ENCODE measurements at places on chromosomes 5 and 9.

DNA sequence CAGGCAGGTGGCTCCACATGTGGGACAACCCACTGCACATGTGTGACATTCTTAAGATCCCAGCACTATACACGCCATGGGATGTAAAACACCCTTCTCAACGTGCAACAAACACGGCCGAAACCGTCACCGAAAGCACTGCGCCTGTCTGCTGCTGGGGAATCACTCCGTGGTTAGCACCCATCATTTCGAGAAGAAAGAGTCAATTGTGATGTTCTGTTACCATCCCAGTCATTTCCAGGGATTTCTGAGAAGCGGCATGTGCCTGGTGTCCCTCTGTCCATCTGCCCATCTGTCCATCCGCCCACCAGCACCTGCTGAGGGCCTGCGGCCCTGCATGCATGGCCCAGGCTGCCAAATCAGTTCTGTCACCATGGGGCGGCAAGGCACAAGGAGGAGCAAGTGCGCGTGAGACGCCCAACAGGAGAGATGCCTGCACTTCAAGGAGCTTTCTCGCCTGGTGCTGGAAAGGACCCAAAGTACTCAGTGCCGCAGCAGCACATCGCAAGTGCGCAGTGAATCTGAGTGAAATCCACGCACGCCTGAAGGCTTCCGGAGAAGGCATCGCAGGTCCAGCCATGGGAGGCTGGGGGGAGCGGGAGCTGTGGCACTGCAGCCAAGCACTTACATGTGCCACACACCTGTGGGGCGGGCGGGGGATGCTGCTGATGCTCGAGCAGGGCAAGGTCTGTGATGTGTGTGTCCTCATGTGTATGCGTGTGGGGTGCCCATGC is 38.0 kb downstream of the VAV2 start:
- DNase-seq: no peak

GRCh38 chr5:6280425-6281100 is 97.8 kb downstream of the MED10 start:
- no peak for DNase-seq

- no peak for DNase-seq
Observed at GRCh38 chr5:32090026-32090754, 83.9 kb downstream of the GOLPH3 start.

DNA sequence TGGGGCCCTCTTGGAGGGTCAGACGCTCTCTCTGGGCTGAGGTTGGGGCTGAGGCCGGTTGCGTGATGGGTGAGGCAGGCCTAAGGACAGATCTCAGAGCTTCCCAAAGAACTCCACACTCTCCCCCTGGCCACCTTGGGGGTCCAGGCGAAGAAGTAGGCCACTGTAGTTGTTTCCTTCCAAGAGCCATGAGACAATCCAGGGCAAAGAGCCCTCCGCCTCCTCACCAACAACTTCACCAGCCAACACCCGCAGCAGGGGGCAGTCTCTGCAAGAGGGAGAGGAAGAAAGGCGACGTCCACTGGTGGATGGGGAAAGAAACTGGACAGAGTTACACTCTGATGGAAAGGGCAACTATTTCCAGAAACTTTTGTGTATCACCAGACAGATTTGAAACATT is 10.7 kb downstream of the SLC35A4 start:
- DNase-seq: no peak

GRCh38 chr9:72349911-72350310 is 15.1 kb downstream of the ZFAND5 start:
- no peak for DNase-seq

GRCh38 chr5:98784411-98784810 is 10.9 kb downstream of the RGMB start:
- DNase-seq: no peak

- DNase-seq: no peak
Observed at GRCh38 chr5:80757290-80757689, 102.5 kb upstream of the DHFR start.

- DNase-seq: no peak
Observed at GRCh38 chr5:90546216-90546837, 12.3 kb upstream of the ADGRV1 start.

GRCh38 chr5:132342291-132343180 is 27.0 kb upstream of the SLC22A5 start:
- no peak for DNase-seq

GRCh38 chr5:43195670-43196265 is 3.7 kb downstream of the NIM1K start:
- DNase-seq: no peak

GRCh38 chr5:125214080-125214479 is 467.6 kb upstream of the ZNF608 start:
- no peak for DNase-seq

DNA sequence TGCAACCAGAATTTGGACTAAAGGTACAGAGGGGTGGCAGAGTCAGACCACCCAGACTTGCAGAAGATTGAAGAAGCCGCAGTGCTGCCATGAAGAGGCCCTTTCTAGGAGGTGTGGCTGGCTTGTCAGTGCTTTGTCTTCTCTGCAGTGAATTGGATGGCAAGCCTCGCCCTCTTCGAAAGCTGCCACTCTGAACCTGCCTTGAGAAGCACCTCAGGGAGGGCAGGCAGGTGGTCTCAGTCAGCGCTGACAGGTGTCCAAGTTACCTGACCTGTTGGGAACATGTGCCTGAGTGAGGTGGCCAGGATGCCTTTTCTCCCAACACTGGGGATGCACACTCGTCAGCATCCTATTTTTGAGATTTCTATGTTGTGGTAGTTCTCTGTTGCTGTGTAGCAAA is 6.2 kb downstream of the TENT4A start:
- no peak for DNase-seq

GRCh38 chr9:128927731-128928411 is 7.1 kb downstream of the PHYHD1 start:
- DNase-seq: peak; percentile 50

DNA sequence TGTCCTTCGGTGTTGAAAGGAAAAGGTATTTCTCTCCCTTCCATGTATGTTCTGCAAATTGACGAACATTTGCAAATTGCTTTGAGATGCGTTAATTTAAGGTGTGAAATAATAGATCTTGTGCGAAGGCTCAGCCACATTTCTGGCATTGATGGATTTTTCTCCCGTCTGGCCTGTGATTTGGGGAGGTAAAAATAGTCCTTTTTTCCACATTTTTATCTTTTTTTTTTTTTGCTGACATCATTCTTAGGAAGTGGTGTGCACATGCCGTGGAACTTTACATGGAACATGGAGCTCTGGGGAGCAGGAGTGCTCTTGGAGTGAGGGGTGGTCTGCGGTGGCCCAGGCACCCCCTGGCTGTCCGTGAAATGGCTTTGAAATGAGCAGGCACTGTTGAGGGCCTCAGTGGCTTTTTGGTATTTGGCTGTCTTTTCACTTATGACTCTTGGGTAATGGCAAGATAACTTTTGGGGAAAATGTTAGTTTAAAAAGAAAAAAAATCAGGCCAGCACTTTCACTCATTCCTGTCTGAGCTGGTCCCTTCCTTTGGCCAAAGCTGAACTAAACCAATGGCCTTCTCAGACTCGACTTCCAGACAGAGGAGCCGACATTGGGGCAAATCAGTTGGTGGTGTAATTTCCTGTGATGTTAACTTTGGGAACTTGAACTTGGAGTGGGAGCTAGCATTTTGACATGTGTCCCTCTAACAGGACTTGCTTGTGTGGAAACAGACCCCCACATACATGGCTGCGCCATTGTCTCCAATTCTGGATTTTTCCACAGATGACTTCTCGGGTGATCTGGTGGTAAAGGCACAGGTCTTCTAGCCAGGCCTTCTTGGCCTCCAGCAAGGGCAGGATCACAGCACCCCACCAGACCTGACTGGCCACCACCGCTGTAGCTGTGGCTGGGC is 4.2 kb downstream of the NEK6 start:
- no peak for DNase-seq

GRCh38 chr5:91125916-91126315 is 257.2 kb downstream of the ARRDC3 start:
- peak; percentile 15 for DNase-seq

DNA sequence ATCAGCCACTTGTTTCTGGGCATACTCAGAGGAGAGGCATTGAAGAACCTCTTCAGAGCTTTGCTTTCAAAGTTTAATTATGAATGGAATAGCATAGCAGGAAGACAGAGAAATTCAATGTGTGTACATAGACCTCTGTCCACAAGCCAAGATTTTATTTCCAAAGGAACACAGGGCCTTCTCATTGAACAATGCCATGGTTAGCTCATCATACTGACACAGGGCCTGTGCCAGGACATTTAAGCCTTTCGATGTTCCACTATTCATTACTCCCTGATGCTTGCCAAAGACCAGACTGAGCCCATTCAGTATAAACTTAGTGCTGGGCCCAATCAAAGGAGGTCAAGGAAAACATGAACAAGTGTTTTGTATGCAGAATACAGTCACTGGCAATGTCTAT is 280.8 kb downstream of the FBXL17 start:
- no peak for DNase-seq

- no peak for DNase-seq
Observed at GRCh38 chr9:8160787-8161186, 361.2 kb upstream of the DMAC1 start.

GRCh38 chr5:53463909-53464621 is 16.4 kb upstream of the FST start:
- DNase-seq: no peak

GRCh38 chr9:91995000-91995655 is 45.1 kb upstream of the ROR2 start:
- DNase-seq: no peak

- DNase-seq: peak; percentile 39
Observed at GRCh38 chr9:35826071-35826701, 2.3 kb downstream of the FAM221B start.

- no peak for DNase-seq
Observed at GRCh38 chr9:135252980-135253304, 165.5 kb downstream of the OLFM1 start.

DNA sequence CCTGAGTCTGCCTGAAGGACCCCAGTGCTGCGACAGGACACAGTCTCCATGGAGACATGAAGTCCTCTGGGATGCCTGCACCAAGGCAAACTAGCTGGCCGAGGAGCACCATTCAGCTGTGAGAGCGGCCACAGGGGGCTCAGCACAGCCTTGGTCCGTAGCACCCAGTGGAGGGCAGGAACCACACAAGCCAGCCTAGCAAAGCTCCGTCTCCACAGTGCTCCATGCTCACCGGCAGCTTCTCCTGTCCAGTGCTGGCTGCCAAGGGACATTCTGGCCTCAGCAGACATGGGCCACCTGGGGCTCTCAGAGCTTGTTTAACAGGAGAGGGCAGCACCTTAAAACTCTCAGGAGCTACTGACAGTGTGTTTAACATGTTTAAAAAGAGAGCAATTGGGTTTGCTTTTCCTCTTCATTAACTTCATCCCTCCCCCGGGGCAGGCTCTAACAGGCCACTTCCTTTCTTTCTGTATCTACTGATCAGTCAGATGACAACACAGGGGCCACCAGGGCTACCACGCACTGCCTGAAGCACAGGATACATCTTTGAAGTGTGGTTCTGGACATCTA is 57.0 kb downstream of the SECISBP2 start:
- no peak for DNase-seq

- no peak for DNase-seq
Observed at GRCh38 chr9:101587332-101588043, 7.3 kb downstream of the PPP3R2 start.

GRCh38 chr5:58759745-58760144 is 176.9 kb downstream of the RAB3C start:
- DNase-seq: no peak

- no peak for DNase-seq
Observed at GRCh38 chr5:159163701-159164046, 45.7 kb downstream of the RNF145 start.

DNA sequence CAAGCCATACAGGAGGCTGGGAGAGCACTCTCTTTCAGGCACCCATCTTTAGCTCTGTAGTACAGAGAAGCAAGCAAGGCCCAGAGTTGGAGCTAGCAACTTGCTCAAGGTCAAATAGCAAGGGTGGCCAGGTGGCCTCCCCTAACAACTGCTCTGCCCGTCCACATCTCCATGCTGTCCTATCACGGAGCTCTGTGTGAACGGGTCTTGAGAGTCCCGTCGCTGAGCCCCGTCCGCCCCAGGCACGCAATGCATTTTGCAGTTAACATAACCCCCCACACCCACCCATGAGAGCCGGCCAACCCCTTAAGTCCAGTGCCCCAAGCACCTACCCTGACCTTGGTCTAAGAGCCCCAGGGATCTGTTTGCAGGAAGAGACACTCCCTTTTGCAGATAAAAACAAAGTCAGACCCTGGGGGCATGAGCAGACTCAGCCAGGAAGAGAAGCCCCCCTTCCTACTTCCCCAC is 1.5 kb downstream of the RNF44 start:
- no peak for DNase-seq

DNA sequence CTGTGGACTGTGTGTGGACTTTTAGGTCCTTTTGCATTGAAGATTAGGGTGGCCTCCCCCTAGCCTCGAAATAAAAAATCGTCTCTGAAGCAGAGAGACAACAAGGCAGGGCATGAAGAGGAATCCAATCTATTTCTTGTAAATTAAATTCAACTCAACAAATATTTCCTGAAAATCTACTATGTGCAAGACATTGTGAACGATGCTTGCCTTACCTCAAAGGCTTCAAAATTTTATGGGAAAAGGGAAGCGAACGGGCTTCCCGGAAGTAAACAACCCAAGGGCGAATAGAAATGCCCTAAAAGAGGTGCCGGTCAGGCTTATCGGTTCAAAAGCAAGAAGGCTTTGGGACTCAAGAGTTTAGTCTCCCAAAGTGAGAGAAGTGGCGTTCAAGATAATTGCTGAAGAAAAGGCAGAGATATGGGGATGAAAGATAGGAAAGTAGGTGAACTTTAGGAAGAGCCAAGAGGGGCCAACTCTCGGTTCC is 525 bp downstream of the KIF24 start:
- DNase-seq: no peak

DNA sequence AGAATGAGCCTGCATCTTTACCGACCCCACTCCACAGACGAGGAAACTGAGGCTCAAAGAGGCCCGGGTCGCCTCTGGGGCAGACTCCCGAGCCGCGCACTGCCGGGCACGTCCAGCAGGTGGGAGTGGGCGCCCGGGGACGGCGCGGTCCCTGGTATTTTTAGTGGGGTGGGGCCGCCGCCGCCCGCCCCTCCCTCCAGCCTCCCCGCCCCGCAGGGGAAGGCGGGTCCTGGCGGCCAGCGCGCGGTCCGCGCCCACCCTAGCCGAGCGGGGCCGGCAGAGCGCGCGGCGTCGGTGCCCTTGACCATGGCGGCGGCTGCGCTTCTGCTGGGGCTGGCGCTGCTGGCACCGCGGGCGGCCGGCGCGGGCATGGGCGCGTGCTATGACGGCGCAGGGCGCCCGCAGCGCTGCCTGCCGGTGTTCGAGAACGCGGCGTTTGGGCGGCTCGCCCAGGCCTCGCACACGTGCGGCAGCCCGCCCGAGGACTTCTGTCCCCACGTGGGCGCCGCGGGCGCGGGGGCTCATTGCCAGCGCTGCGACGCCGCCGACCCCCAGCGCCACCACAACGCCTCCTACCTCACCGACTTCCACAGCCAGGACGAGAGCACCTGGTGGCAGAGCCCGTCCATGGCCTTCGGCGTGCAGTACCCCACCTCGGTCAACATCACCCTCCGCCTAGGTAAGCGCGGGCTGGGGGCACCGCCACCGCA is at the start of gene LAMC3:
LAMC3 (plus strand) TSS at position 266 of the 710 bp plus-strand sequence; CDS start at position 307, 41 bp downstream.
- DNase-seq: no peak

Measured in NCI-H1436 (cell line).